ENCODE measurements at places on chromosomes 3 and 15.

DNA sequence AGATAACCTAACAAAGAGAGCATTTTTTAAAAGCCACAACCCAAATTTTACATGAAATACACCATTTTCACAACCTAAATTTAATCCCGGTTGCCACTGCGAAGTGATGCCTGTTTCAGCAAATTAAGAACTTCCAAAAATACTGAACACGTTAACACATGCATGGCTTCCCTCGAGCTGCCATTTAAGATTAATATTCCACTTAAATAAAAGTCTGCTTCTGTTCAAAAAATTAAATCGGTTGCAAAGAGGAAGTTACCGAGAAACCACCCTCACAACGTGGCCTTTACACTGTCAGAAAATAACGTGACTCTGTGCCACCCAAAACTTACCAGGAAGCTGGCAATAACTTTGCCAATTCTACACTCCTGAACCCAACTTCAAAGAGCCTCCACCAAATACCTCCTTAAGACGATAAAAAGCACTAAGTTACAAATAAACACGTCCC is 1.2 kb downstream of the TBL1XR1 start:
- peak overlapping the region; percentile 90 for H3K4me3 ChIP-seq
- peaks cover 61% of the 10 kb centered on the region for H3K4me1 ChIP-seq
- peaks cover 38% of the 10 kb centered on the region for H3K36me3 ChIP-seq

DNA sequence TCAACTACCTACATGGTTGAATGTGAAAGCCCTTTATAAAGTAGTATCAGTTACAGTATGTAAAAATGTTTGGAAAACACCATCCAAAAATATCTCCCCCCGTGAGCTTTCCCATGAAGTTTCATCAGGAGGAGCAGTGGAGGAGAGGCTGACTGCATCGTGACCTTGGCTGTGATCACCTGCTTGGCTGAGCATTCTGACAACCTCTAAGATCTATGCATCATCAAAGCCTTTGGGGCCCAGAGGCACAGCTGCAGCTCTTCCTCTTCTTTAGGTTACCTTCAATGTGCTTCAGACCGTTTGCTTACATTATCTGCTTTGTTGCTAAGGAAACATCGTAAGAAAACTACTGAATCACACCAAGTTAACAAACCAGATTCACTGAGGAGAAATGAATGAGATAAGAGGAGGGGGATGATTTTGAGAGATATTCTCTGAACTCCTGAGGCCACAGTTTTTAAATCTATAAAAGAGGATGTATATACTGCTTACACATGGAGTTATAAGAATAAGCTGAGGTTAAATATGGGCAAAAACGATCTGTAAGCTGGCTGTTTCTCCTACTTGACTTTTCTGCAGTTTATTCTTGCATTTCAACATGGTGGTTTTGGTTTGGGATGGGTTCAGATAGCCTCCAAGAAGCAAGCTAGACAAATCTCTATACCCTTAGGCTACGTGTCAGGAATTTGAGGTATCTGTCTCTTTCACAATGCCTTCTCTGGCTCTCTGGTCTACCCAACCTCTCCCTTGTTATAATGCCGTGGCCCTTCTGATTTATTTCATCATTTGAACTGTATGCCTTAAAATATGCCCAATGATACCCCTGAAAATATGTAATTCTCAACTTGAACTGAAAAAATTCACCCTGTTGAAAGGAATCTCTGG is 4.0 kb downstream of the GCSAM start:
- H3K4me1 ChIP-seq = peaks cover 47% of the 10 kb centered on the region
- H3K27ac ChIP-seq = peak overlapping the region; percentile 44
- peaks cover 13% of the 10 kb centered on the region for H3K36me3 ChIP-seq
- no peak overlapping the region for H3K4me3 ChIP-seq

GRCh38 chr3:144109944-144110343 is 138.3 kb downstream of the DIPK2A start:
- peak overlapping the region; percentile 90 for H3K27ac ChIP-seq
- peak overlapping the region; percentile 60 for H3K4me3 ChIP-seq
- H3K36me3 ChIP-seq = peaks cover 3% of the 10 kb centered on the region

- no peaks in the 10 kb centered on the region for H3K27me3 ChIP-seq
- DNase-seq = no peak
- no peak overlapping the region for H3K27ac ChIP-seq
- H3K4me3 ChIP-seq = no peak overlapping the region
- no peaks in the 10 kb centered on the region for H3K4me1 ChIP-seq
These were observed 17.9 kb downstream of the CD80 start for GRCh38 chr3:119541547-119541946.

GRCh38 chr15:64810497-64811326 is 14.7 kb downstream of the PIF1 start:
- peaks cover 7% of the 10 kb centered on the region for H3K4me1 ChIP-seq
- H3K27me3 ChIP-seq = peaks cover 11% of the 10 kb centered on the region
- H3K27ac ChIP-seq = no peak overlapping the region

DNA sequence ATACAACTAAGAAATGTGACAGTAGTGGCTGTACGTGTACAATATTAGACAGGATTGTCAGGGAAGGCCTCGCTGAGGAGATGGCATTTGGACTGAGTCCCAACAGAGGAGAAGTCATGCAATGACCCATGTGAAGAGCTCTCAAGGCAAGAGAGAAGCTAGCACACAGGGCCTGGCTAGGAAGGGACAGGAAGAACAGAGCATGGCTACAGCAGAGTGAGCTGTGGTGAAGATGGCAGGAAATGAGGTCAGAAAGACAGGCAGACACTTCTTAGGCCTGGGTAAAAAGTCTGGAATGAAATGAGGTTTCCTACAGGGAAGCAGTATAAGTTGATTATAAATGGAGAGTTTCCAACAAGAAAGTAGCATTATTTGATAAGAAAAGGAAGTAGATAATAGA is 33.2 kb upstream of the LEKR1 start:
- peaks cover 19% of the 10 kb centered on the region for H3K4me1 ChIP-seq
- no peaks in the 10 kb centered on the region for H3K36me3 ChIP-seq
- peak overlapping the region; percentile 56 for H3K27ac ChIP-seq

GRCh38 chr3:177842302-177842701 is 645.0 kb upstream of the TBL1XR1 start:
- no peak overlapping the region for H3K4me3 ChIP-seq
- DNase-seq = no peak
- H3K27ac ChIP-seq = no peak overlapping the region
- no peaks in the 10 kb centered on the region for H3K36me3 ChIP-seq
- H3K4me1 ChIP-seq = no peaks in the 10 kb centered on the region
